Nephron progenitor cell (in vitro differentiated cells): ENCODE measurements at places on chromosomes 12 and 14.

DNA sequence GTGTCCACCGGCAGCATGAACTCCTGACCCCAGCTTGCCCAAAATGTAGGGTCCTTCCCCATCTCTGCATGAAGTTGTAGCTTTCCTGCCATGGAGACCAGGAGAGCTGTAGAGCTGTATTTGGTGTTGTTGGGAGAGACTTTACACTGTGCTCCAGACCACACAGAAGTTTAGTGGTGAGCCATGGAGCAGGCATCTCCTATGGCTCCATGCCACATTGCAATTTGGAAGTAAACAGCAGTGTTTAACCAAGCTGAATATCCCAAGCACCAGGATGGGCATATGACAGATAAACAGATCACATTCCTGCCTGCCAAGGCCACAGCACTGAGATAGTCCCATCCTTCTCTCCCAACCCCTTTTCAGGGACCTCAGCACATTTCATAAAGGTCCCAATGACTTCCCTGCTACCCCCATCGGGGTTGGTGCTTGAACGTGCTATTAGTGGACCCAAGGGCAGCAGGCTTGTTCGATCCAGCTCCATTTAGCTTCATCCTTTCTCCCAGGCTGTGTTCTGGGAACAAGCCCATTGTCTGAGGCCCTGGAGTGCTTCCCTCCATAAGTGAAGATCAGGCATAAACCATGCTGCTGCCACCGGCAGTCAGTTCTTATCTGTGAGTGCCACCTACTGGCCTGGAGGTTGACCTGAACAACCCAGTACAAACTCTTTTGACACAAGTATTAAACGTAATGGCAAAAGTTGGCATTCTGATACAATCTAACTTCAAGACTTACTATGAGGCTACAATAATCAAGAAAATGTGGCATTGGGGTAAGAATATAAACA is 172.3 kb upstream of the ATXN7L3B start:
- H3K27me3 ChIP-seq, result peaks cover 6% of the 10 kb centered on the region
- no peaks in the 10 kb centered on the region for H3K36me3 ChIP-seq
- DNase-seq, result peak; percentile 7
- no peak overlapping the region for H3K27ac ChIP-seq

DNA sequence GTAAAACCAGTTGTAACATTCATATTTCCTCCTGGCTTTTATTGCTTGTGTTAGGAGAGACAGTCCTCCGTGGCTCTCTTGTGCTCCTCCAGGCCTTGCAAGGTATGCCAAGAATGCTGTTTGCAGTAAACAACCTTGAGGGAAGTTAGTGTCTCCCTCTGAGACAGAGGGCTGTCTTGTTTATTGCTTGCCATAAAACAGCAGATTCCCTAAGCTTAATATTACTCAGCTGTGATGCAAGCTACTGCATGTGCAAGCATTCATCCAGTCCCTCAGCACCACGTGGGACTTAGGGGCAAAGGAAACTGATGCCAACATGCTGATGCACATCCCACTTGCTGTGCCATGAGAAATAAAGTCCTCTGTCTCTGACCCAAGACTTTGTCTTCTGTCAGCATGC is 6.6 kb downstream of the POMT2 start:
- H3K27me3 ChIP-seq, result peaks cover 4% of the 10 kb centered on the region
- peak overlapping the region; percentile 93 for H3K27ac ChIP-seq
- H3K4me3 ChIP-seq, result no peak overlapping the region
- H3K4me1 ChIP-seq, result peaks cover 56% of the 10 kb centered on the region

DNA sequence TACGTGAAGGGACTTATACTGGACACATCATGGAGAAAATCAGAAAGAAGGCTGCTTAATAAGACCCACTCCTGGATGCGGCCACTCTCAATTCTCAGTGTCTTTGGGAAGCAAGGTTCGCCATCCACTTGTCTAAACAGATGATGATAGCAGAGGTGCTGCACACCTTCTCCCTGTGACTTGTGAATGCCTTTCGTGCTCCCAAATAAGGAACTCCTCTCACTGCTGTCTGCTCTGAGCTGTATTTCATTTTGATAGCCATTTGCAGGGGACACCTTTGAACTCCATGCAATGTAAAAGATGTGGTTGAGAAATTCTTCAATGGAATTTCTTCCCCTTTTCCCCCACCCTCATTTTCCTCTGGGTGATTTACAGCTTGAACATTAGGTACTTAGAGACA is 11.6 kb downstream of the RMST start:
- H3K36me3 ChIP-seq, result no peaks in the 10 kb centered on the region
- peak; percentile 7 for DNase-seq
- H3K4me1 ChIP-seq, result peaks cover 30% of the 10 kb centered on the region
- H3K27ac ChIP-seq, result peak overlapping the region; percentile 73

GRCh38 chr14:54554401-54554800 is 12.5 kb upstream of the SAMD4A start:
- H3K36me3 ChIP-seq, result no peaks in the 10 kb centered on the region
- DNase-seq, result no peak
- H3K4me1 ChIP-seq, result no peaks in the 10 kb centered on the region
- no peak overlapping the region for H3K4me3 ChIP-seq
- H3K27me3 ChIP-seq, result peaks cover 5% of the 10 kb centered on the region

DNA sequence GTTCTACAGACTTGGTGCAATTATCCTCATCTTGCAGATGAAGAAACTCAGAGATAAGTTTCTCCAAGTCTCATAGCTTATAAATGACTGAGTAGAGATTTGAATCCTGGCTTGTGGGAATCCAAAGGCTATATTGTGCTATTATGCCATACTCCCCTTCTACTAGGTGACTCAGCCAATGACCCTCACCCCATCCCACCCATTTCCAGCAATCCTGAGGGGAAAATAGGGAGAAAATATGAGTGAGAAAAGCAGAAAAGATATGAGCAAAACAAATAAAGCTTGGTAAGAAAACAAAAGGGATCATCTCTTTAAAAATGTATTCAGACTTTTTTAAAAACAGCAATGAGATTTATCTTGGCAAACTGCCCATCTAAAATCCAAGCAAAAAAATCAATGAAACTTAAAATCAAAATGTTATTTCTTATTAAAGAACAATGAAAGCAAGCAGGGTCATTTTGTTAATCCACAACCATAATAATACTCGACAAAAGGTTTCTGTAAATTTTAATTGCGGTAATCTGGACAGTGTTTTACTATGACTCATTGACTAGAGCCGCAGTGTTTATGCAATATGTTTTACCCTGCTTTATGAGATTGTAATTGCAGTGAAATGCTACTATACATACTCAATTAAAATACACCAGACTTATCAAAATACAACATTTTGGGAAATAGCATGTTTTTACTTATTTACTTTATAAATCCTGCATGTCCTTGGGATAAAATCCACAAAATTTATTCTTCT is 13.1 kb upstream of the LGR5 start:
- no peak overlapping the region for H3K4me3 ChIP-seq
- H3K36me3 ChIP-seq, result no peaks in the 10 kb centered on the region
- no peaks in the 10 kb centered on the region for H3K4me1 ChIP-seq
- H3K27ac ChIP-seq, result no peak overlapping the region
